Activated naive CD4-positive, alpha-beta T cell treated with Interleukin-2 at 50 U/mL for 16 hours (primary cell): ENCODE measurements at places on chromosomes 13 and 19.

DNA sequence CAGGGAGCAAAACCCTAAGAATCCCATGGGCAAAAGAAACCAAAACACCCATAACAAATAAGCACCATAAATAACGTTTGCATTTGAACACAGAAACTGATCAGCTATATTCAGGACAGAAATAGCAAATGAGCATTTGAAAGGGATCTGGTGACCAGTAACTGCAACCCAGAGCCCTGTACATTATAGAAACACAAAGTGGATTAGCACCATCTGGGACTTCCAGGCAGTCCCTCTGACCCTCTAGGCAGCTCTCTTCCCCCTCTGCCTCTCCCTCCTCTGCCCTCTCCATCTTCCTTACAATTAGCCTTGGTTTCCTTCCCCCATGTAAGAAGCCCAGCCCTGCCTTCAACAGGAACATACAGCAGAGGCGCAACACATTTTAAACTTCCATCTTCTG lies 215.0 kb downstream of the DCLK1 start:
- DNase-seq = no peak

- peak; percentile 51 for DNase-seq
Measured at GRCh38 chr13:74136084-74136658, 2.0 kb upstream of the KLF12 start.

GRCh38 chr13:102003848-102004570 lies 397.8 kb downstream of the FGF14 start:
- DNase-seq = no peak

DNA sequence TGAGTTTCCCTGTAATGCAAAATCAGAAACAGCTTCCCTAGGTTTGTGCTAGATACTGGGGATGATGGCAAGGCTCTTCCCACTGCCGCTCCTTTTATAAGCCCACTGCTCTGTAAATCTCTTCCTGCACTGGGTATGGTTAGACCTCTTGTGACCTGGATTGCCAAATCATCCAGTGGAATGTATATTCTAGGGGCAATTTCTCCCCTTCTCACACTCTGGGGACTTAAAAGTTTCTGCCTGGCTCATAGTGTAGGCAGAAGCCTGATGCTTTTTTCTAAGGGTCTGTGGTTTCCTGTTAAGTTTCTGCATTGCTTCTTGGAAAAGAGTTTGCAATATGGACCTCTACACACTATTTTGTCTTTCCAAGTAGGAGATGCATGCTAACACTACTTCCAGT lies 1582.0 kb upstream of the PCDH20 start:
- no peak for DNase-seq

DNA sequence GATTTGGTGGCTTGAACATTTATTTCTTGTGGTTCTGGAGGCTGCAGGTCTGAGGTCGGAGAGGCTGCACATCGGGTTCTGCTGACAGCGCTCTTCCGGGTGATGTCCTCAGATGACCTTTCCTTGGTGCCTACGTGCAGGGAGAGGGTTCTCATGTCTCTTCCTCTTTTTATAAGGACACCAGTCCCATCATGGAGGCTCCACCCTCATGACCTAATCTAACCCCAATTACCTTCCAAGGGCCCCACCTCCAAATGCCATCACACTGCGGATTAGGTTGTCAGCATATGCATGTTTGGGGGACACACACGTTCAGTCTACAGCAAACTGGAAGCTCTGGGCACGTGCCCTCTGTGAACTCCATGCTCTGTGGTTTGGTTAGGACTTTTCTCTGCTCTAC lies 338.6 kb downstream of the FGF9 start:
- no peak for DNase-seq

GRCh38 chr19:38556521-38557174 lies 61.1 kb downstream of the MAP4K1 start:
- no peak for DNase-seq

DNA sequence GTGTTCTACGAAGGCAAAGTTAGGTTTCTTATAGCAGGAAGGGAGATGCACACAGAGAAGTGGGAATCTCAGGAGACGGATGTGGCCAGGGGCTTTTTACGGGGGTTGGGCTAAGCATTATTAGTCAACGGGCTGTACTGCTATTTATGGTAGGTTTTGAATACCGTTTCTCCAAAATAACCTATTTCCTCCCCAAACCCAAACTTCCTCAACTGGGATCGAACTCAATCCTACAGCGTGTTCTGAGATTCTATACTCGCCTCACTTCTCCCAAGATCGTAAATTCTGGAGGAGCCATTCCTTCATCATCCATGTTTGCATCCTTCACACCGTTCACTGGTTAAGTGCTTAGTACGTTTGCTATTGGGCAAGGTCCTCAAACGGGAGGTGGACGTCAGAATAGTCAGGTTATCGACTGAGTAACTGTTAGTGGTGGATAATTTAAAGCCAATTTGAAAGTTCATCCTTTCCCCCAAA lies 1.2 kb upstream of the TRIM13 start:
- no peak for DNase-seq

- peak; percentile 61 for DNase-seq
Measured at GRCh38 chr19:33134571-33135041, 2.7 kb downstream of the WDR88 start.

GRCh38 chr13:74191410-74191809 lies 57.2 kb upstream of the KLF12 start:
- DNase-seq = no peak

DNA sequence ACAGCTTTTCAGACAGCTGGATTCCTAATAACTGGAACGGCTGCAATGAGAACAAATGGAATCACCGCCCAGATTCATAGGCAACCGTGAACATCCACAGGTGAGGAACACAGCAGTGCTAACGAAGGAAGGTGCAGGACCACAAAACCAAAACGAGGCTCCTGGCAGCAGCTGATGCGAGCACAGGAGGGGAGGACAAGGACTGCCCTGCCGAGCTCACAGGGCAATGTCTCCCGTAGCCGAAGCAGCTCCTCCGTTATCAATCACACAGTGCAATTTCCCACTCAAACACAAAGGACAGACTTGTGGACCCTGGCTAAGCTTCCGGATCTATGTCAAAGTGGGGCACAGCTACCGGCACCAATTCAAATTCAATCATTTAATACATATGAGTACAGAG lies 70.6 kb downstream of the STK24 start:
- no peak for DNase-seq

DNA sequence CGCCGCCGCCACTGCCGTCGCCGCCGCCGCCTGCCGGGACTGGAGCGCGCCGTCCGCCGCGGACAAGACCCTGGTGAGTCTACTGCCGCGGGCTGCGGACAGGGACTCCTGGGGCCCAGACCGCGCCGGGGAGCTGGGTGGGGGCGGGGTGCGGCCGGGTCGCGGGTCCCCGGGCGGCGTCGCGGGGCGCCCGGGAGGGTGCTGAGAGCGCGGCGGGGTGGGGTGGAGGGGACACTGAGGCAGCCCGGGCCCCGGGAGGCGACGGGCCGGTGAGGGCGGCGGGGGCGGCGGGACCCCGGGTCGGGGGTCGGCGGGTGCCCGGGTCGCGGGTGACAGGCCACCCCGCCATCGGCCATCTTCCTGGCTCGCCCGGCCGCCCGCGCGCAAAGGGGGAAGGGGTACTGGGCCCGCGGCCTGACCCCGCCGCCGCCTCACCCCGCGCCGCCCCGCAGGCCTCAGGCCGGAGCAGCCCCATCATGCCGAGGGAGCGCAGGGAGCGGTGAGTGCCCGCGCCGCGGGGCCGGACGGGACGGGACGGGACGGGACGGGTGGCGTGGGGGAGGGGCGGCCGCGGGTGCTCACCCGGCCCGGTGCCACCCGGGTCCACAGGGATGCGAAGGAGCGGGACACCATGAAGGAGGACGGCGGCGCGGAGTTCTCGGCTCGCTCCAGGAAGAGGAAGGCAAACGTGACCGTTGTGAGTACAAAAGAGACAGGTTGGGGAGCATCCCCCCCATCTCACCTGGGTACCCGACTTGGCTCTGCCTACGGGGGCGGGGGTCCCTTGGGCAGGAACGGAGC lies 489 bp downstream of the CCNE1 start:
- no peak for DNase-seq

GRCh38 chr19:7969555-7969939 lies 26.1 kb upstream of the TIMM44 start:
- no peak for DNase-seq

DNA sequence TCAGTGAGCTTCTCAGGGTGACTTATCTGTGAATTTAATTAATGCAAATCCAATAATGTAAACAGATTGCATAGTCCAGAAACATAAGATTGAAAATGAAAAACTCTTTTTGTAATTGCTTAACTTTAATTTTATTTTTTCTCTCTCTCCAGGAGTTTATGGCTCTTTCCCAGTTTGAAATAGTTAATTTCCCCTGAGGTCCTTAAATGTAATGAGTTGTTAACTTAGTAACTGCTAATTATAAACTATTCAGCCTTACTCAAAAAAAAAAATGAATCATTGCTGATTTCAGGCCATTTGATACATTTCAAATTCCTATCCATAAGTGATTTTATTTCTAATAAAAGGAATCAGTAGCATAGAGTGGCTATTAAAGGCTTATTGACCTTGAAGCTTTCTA lies 84.1 kb upstream of the TRPC4 start:
- no peak for DNase-seq

GRCh38 chr13:76499891-76500290 lies 386.3 kb downstream of the KCTD12 start:
- DNase-seq = no peak

DNA sequence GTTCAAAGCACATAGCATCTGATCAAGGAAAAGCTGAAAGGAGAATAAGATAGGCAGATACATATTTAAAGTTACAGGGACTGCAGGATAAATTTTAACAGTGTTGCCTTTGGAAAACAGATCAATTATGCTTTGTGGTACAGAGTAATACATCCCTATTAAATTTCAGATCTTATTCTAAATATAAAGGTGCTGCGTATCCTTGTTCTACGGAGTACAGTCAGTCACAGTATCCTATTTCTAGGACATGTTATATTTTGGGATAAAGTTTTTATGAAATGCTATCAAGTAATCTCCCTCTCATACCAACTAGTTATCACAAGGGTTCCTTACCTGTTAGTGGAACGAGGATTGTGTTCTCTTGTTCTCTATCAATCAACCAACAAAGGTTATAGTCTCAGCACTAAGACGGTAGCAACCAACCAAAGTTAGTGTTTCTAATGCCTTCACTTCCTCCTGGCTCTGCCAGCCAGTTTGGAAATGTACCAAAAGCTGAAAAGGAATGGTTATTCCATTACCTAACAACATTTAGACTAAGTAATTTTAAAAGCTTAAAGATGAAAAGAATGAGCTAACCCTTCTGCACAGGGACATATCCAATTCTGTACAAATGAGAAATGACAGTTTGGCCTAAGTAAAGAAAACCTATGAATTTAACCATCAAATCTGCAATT lies 35.2 kb downstream of the TSC22D1 start:
- no peak for DNase-seq

GRCh38 chr13:42255886-42256285 lies 16.1 kb upstream of the AKAP11 start:
- DNase-seq = no peak

- no peak for DNase-seq
Measured at GRCh38 chr19:35119578-35120155, 4.0 kb downstream of the FXYD3 start.
